Cardiac fibroblast (primary cell): ENCODE measurements at places on chromosomes 13 and 19.
A peak's percentile ranks its signal among the peaks of the same experiment; 100 is the strongest.

- DNase-seq, result no peak
Observed at GRCh38 chr19:49417088-49417487, 6.2 kb downstream of the PTH2 start.

DNA sequence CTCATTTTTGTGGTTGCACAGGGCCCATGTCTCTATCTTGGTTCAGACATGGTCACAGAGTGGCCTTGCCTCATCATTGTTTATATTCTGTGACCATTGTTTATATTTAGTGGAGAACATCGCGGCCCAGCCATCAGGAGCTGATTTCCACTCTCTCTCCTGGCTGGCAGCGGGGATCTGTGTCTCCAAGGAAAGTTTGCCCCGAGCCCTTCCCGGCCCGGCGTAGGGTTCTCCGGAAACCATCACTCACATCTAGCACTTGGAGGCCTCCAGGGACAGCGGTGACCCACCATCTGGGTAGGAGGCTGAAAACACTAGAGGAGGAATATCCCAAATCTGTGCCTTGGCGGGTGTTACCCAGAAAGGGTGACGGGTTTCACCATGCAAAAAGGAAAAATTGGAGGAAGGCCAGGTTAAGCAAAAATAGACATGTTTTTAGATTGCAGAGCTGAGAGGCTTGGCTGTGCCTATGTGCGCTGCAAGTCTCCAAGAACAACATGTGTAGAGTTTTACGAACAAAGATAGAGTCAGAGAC is 726 bp upstream of the ZNF358 start:
- peak; percentile 29 for DNase-seq

GRCh38 chr13:95388420-95389079 is 87.3 kb upstream of the ABCC4 start:
- no peak for DNase-seq

- peak; percentile 48 for DNase-seq
Observed at GRCh38 chr13:66036024-66036614, 1194.0 kb downstream of the PCDH9 start.

DNA sequence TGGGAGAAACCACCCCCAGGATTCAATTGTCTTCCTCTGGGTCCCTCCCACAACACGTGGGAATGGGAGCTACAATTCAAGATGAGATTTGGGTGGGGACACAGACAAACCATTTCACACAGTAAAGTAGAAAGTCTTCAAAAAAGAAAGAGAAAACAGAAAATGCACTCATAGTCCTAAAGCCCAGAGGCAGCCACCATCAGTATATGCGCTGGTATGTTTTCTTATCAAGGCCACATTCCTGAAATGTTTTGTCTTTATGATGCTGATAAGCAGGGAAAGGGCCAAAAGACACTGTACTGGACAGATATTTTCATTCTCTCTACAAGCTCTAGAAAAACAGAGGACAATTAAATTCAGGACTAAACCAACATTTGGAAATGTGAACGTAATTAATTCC is 375.8 kb upstream of the TSHZ3 start:
- peak; percentile 25 for DNase-seq

- DNase-seq, result no peak
Observed at GRCh38 chr13:23865026-23865425, 24.2 kb downstream of the MIPEP start.

GRCh38 chr13:76936763-76937162 is 11.5 kb upstream of the ACOD1 start:
- no peak for DNase-seq

GRCh38 chr13:59643364-59643841 is 520.3 kb downstream of the DIAPH3 start:
- DNase-seq, result no peak

GRCh38 chr13:33931397-33932311 is 113.7 kb downstream of the RFC3 start:
- peak; percentile 74 for DNase-seq

DNA sequence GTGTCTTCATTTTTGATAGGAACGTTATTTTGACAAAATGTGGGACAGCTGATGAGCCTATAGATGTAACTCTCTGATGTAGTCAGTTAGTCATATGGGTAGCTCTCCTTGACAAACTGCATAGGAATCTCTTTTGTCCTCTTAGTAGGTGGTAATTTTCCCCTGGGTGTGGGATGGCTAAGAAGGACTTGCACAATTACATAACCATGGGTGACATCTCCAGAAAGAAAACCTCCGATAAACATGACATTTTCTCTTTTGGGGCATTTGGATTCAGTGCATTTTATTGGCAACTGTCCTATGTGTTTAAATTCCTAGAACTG is 41.8 kb downstream of the IGFL3 start:
- DNase-seq, result peak; percentile 73

DNA sequence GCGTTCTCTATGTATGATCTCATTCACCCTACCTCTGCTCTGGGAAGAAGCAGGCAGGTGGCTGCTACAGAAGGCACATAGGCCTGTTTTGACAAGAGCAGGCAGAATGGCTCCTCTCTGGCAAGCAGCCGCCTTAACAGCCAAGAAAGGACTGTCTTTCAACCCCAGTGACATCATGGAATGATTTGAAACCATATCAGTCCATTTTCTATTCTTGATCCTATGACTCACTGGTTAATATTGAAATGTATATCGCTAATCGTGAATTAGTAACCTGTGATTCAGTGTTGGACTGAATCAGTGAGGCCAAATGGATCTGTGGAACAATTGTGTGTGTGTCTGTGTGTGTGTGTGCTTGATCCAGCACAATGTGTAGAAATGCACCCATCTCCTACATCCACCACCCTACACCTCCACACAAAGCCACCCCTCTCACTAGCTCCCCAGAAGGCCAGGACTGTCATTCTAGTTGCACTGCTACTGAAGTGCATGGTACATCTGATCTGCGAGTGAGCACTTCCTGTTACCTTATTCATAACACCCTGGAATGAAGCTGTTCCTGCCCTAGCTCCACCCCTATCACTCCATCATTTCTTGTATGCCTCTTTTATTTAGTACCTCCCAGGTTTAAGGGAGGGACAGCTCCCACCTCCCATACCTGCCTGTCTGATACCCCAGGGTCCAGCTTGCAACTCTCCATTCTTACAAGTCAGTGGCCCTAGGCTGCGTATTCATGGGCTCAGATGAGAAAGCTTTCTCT is 460.0 kb downstream of the FOXO1 start:
- peak; percentile 52 for DNase-seq

DNA sequence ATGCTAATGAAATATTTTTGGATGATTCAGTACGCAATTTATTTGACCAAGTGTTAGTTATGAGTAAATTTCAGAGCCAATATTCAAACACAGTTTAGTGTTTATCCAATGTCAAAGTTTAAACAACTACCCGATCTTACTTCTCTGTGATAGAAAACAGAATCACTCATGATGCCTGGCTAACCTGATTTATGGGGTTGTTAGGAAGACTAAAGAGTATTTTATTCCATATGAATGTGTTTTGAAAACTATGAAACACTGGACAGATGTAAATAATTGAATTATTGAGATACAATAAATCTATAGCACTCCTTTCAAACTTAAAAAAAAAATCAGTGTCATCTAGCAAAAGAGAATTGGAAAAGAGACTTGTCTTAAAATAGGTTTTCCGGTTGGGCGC is 1181.8 kb downstream of the EFNB2 start:
- DNase-seq, result no peak

- DNase-seq, result peak; percentile 69
Observed at GRCh38 chr19:15252398-15253018, 20.3 kb upstream of the EPHX3 start.

GRCh38 chr19:588741-589692 is 664 bp upstream of the HCN2 start:
- no peak for DNase-seq

DNA sequence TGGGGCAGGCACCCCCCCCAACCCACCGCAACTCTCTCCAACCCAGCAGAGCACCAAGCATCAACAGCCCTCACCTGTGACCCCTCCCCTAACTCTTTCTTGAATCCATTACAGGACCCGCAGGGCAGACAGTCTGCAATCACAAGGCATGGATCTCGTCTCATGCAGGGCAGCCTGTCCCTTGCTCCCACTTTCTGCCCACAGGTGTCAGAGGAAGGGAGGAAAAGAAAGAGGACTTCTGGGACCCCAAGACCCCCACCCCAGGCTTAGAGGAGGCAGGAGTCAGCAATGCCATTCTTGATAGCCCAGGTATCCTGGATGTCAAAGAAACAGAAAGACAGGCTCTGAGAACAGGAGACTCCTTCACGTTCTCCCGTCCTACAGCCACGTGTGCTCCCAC is 47.4 kb upstream of the TUBGCP3 start:
- DNase-seq, result no peak

DNA sequence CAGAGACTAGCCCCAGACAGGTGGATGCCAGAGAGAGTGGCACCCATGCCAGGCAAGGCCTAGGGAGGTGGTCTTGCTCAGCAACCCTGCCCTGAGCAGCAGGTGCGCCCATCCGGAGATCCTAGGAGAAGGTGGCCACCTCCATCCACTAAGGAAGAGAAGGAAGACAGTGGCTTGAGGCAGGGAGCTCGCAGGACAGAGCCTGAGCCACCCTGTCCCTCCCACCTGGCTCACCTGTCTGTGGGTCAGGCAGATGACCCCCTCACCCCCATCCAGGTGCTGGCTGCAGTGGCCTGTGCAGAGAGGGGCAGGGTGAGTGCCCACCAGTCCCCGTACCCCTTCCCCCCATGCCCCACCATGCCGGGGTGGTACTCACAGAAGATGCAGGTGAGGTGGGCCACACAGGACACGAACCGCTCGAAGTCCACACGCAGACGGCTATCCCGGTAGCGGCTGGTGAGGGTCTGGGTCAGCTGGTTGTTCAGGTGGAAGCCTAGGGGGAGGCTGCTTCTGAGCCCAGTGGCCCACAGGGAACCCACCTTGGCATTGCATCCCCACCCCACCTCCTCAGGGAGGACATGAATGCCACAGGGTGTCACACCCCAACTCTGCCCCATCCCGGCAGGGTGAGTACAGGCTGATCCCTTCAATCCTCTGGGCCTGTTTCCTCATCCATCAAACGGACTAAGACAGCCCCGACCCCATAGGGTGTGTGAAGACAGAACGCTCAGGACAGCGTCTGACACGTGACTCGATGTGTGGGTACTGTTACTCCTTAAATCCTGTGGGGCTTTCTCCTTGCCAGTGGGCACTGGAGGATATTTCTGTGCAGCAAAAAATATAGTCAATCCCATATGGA is 13.3 kb downstream of the CAPN12 start:
- DNase-seq, result no peak

- DNase-seq, result no peak
Observed at GRCh38 chr19:49422407-49423070, 702 bp downstream of the PTH2 start.

DNA sequence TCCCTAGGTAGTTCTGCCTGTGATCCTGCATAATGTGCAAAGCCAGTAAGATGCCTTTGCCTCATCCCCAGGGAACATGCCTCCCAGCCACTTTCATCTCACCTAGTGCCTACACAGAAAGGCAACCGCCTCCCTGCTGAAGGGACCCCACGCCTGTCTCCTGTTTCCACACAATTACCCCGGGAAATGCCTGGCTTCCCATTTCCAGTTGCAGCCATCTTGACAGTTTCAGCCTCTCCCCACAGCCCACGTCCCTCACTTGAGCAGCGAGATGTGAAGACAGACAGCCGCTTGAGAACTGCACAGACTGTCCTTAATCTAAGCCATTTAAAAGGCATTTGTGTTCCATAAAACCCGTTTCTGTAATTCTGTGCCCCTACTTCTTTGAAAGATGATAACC is 4.7 kb upstream of the UQCRFS1 start:
- DNase-seq, result no peak

DNA sequence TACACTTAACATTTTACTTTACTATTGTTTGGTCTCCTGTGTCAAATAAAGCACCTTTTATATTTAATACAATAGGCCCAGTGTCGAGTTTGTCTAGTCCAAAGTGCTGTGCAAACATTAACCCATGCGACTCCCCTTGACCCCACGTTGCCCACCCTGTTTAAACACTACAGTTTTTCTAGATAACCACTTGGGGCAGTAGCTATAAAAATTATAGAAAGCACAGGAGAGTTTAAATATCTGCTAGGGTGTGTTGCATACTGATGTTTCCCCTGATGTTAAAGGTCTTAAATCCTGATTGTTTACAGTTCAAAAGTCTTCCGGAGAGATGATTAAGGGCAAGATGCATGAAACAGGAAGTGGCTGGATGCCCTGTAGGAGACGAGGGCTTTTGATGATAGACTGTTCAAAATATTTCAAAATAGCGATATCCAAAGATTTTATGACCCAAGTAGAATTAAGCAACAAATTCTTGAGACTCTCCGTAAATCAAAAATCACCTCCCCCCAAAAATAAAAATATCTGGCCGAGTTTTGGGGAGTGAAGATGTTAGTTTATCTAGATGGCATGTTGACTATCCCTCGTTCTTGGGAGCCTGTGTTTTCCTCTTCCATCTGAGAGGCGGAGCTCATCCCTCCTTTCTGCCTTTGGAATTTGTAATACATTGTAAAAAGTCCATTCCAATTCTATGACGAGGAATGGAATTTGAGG is 167.1 kb downstream of the FGF9 start:
- no peak for DNase-seq

GRCh38 chr13:111411151-111411858 is 90.9 kb downstream of the TEX29 start:
- DNase-seq, result no peak

DNA sequence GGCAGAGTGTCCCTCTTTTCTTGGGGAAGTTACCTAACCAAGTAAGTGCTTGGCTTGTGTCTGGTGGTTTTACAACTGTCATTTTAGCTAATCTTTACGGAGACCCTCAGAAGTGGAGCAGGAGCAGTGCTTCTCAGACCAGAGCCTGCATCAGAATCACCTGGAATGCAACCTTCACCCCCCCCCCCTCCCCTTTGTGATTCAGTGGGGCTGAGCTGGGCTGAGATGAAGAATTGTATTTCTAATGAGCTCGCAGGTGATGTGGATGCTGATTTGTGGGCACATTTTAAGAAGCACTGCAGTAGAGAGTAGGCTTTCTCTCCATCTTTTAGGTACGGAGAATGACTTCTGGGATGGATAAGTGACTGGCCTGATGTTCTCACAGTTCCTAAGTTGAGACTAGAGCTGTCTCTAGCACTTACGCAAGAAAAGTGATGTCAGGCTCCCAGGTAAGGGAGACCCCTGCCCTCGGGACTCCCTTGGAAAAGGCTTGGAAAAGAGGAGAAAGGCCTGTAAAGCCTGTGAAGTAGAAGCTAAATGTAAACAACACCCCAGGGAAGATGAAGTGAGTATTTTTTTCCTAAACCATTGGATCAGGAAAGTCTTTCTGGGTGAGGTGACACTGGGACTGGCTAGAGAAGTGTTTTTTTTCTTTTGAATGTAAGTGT is 23.3 kb upstream of the RNF113B start:
- DNase-seq, result no peak

DNA sequence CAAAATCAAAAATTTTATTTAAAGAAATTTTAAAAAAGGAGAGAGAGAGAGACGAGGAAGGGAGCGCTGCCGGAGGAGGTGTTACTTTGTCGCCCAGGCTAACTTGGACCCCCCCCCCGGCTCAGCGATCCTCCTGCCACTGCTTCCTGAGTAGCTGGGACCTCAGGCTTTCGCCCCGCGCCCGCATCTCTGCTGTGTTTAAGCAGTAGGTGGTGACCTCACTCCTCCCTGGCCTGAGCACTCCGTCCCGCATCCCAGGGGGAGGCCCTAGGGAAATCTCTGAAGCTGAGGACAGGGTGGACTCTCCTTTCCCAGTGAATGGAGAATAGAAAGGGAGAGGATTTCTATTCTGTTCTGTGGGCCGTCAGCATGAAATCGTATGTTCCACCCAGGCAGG is 485 bp upstream of the ZNF845 start:
- DNase-seq, result no peak

- no peak for DNase-seq
Observed at GRCh38 chr19:58483776-58484175, 7.6 kb downstream of the ZNF446 start.

- DNase-seq, result no peak
Observed at GRCh38 chr13:50810998-50811397, 32.5 kb downstream of the DLEU7 start.
